AG20443 (cell line): ENCODE measurements at places on chromosomes 4 and X.
A peak's percentile ranks its signal among the peaks of the same experiment; 100 is the strongest.

- DNase-seq = peak; percentile 27
These were observed at the start of gene GALNTL6 for GRCh38 chr4:171812665-171813525. GALNTL6 (plus strand) TSS chr4:171813404.

DNA sequence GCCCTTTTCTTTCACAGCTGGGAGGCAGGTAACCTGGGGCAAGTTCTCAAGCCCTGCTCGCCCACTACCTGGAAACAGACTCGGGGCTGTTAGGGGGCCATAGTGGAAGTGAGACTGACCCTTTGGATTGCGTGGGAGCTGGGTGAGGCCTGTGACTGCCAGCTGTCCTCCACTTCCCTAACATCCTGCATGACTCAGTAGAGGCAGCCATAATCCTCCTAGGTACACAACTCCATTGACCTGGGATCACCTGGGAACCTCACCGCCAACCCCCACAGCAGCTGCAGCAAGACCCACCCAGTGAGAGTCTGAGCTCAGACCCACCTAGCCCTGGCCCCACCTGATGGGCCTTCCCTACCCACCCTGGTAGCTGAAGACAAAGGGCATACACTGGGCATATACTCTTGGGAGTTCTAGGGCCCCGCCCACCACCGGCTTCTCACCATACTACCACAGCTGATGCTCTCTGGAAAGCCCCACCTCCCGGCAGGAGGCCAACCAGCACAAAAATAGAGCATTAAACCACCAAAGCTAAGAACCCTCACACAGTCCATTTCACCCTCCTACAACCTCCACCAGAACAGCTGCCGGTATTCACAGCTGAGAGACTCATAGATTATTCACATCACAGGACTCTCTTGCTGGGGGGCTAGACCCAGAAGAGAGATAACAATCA, 61.1 kb upstream of the DCTD start:
- no peak for DNase-seq

DNA sequence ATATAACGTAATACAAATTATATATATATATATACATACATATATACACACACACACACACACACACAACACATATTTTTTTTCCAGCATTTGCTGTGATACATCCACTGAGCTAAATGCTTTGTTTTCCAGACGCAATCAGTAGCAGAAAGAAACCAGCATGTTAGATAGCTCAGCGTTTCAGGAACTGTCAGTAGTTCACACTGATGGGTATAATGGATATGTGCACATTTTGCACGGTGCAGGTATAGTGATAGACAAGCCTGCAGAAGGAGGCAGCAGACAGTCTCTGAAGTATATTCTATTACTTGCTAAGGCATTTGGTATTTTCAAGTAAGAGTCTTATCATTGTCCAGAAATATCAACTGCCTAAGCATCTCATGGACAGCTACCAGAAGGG, 741.6 kb upstream of the HS3ST1 start:
- no peak for DNase-seq

DNA sequence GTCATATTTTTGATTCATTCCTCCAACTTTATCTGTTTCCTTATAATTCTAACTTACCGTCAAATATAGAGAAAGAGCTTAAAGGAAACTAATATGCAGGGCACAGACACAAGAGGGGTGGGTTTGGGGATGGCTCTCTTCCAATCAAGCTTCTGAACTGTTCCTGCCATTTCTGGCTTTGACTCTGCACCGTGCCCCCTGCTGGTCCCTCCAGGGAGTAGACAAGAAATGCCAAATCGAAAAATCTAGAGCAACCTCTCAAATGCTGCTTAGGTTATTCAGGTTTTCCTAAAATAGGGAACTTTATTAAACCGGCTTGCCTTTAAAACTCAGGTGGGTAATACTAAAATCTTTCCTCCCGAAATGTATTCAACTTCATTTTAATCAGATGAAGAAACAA, 39.8 kb upstream of the VCX3A start:
- DNase-seq = no peak

- DNase-seq = peak; percentile 12
These were observed 32.9 kb downstream of the CXCL1 start for GRCh38 chr4:73902038-73902637.

DNA sequence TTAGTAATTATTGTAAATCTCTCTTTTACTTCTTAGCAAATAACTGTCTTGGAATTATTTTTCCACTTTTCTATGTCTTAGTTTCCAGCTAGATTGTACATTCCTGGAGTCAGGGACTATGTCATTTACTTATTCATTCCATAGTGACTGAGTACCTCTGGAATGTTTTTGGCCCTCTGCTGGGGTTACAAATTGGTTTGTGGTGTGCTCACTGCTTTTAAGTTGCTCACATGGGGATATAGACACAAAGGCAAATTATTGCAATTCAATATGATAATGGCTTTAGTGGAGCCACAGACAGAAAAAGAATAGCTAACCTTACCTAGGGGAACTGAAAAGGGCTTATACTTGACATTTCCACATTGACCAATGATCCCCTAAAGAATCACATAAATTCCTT, 63.7 kb upstream of the PDGFRA start:
- DNase-seq = peak; percentile 86

DNA sequence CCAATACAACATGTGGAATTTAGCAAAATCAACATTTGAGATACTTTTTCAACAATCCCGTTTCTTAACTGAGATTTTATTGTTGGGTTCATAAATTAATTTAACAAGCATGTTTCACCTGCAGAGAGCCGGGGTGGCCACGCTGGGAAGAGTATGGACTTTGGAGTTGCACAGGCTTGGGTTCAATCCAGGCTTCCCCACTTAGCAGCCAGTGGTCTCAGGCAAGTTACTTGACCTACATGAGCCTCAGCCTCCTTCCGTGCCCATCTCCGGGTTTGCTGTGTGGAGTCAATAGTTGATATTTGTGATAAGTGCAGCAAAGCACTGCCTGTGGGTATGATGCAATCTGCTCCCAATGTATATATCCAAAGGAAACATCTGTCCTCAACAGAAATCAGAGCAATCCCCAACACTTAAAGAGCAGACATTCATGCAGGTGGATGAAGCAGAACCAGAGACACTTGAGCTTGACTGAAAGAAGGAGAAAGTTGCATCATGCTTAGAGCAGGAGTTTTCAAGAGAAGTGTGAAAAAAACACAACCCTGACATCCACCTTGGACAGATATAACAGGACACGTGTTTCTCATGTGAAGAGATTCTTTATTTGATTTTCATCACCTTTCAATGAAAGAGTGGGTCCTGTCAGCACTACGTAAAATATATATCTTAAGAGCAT, 5.1 kb downstream of the CYTL1 start:
- no peak for DNase-seq

DNA sequence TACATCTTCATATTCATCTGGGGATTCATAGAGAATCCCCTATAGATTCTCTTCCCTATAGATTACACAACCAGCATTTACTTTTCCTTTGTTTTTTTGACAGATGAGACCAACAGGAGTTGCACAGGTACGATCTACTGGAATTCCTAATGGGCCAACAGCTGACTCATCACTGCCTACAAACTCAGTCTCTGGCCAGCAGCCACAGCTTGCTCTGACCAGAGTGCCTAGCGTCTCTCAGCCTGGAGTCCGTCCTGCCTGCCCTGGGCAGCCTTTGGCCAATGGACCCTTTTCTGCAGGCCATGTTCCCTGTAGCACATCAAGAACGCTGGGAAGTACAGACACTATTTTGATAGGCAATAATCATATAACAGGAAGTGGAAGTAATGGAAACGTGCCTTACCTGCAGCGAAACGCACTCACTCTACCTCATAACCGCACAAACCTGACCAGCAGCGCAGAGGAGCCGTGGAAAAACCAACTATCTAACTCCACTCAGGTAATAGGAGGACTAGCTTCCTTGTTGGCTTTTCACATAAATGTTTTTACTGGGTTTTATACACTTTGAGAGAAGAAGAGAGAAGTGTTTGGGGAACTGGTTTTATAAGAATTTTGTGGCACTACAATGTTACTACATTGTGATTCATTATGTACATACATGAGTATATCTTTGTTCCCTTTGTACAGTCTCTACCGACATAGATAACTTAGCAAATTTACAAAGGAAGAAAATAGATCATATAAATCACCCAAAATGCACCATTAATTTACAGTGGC, 137.2 kb downstream of the DIPK2B start:
- DNase-seq = no peak

DNA sequence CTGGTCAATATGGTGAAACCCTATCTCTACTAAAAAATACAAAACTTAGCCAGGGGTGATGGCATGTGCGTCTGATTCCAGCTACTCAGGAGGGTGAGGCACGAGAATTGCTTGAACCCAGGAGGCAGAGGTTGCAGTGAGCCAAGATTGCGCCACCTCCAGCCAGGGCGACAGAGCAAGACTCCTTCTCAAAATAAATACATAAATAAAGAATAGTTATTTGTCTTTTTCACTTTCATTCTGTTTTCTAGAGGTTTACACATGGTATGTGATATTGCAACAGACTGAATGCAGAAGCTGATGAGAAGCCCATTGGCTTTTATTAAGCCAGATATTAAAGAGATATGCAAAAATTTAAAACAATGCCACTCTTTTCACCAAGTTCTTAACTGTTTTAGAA, 8.2 kb downstream of the KLHL15 start:
- DNase-seq = no peak
